ENCODE measurements at places on chromosomes 6 and 20.

- DNase-seq = no peak
Measured at GRCh38 chr20:49171909-49172308, 16.2 kb downstream of the STAU1 start.

DNA sequence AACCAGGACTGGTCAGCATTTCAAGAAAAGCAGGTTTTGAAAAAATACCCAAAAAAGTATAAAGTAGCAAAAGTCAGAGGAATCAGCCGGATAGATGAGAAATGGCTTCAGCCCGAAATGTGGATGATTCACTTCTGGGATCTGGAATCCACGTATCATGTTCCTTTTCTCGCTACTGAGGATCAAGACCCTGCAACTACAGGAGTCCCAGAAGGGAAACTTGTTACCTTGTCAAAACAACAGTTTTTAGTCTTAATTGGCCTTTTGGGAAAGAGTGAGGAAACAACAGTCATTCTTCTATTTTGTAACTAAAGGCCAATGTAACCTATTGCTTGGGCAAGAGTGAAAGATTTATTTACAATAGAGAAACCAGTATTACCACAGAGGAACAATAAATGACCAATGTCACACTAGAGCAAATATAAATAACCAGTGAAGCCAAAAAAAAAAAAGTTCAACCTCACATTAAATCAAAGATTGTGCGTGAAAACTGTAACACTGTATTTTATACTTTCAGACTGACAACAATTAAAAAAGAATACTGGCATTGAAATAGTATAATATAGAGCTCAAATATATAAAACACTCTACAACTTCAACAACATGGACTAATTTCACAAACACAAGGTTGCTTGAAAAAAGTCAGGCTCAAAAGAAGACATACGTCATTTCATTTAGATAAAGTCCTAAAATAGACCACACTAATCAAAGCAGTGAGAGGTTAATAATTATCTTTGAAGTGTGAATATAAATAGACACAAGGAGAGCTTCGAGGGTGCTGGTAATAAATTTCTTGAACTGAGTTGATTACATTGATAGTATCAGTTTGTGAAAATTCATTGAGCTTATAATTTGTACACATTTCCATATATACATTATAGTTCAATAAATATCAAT is 116.2 kb downstream of the GFRAL start:
- no peak for DNase-seq

- DNase-seq = no peak
Measured at GRCh38 chr6:8855411-8855810, 420.1 kb upstream of the SLC35B3 start.

DNA sequence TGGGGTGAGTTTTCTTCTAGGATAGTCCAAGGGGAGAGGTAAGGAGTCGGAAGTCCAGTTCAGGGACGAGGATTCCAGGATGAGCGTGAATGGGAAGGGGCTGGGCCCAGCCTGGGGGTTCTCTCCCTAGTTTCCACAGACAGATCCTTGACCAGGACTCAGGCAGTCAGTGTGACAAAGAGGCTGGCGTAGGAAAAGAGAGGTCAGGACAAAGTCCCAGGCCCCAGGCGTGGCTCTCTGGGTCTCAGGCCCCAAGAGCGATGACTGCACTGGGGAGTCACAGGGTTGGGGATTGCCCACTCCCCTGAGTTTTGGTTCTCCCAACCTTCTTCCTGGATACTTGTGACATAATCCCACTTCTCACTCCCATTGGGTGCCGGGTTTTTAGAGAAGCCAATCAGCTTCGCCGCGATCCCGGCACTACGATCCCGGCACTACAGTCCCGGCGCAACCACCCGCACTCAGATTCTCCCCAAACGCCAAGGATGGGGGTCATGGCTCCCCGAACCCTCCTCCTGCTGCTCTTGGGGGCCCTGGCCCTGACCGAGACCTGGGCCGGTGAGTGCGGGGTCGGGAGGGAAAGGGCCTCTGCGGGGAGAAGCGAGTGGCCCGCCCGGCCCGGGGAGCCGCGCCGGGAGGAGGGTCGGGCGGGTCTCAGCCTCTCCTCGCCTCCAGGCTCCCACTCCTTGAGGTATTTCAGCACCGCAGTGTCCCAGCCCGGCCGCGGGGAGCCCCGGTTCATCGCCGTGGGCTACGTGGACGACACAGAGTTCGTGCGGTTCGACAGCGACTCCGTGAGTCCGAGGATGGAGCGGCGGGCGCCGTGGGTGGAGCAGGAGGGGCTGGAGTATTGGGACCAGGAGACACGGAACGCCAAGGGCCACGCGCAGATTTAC is 46.2 kb upstream of the TRIM26 start:
- peak; percentile 81 for DNase-seq

GRCh38 chr6:30884521-30885480 is 482 bp downstream of the DDR1 start:
- peak; percentile 15 for DNase-seq

GRCh38 chr6:106094964-106095335 is 8.8 kb downstream of the PRDM1 start:
- no peak for DNase-seq

- DNase-seq = peak; percentile 54
Measured at GRCh38 chr6:35154262-35154661, 13.1 kb upstream of the TCP11 start.

DNA sequence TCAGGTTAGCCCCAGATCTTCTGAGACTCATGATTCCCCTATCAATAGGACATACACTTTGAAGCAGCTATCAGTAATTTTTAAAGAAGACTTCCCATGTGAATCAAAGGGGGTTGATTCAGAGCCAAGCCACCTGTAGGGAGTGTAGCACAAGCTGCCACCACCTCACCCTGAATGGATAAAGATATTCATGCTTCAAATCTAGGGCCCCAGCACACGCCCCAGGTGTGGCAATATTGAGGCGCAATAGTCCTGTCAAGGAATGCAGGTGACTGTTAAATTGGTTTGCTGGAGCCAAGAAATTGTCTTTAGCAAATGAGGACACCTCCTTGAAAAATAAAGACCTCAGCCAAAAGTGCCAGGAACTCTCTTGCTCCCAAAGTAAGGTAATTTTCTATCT is 404.4 kb downstream of the MAFB start:
- DNase-seq = no peak

GRCh38 chr6:72553531-72554511 is 68.0 kb upstream of the KCNQ5 start:
- DNase-seq = peak; percentile 93

DNA sequence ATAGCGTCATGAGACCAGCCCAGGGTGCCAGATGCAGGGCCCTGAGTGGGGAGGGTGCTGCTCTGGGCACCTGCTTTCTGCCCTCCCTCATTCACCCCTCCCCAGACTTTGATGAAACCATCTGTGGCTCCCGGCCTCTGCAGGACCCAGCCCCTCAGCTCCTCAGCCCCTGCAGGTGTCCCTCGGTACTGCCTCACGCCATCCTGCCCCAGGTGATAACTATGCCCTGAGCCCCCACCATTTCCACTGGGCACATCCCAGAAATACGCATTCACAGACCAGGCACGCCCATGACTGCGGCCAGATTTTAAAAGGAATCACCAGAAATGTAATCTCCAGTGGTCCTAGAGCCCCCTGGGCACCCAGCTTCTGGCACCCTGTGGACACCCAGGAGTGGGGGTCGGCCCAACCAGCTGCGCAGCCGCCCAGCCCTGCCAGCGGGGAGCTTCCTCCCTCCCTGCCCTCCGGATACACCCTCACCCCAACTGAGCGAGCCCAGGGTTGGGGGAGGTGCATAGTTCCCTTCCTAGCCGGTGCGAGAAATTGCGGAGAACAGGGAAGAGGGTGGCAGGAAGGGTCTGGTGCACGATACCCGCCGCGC is 615 bp upstream of the NTSR1 start:
- DNase-seq = no peak

GRCh38 chr20:56187534-56188165 is 60.9 kb upstream of the MC3R start:
- no peak for DNase-seq

- DNase-seq = no peak
Measured at GRCh38 chr6:119871520-119871919, 522.0 kb upstream of the MAN1A1 start.

- peak; percentile 69 for DNase-seq
Measured at GRCh38 chr20:7856756-7857155, 83.5 kb downstream of the HAO1 start.

- no peak for DNase-seq
Measured at GRCh38 chr20:19009081-19009688, 195.6 kb downstream of the SCP2D1 start.

GRCh38 chr6:100177956-100178355 is 183.9 kb upstream of the MCHR2 start:
- no peak for DNase-seq

- DNase-seq = peak; percentile 34
Measured at GRCh38 chr6:53591873-53592272, 47.0 kb upstream of the GCLC start.

GRCh38 chr6:112571488-112572270 is 224.5 kb downstream of the RFPL4B start:
- DNase-seq = peak; percentile 84

GRCh38 chr6:55917751-55918415 is 42.5 kb upstream of the BMP5 start:
- peak; percentile 48 for DNase-seq

DNA sequence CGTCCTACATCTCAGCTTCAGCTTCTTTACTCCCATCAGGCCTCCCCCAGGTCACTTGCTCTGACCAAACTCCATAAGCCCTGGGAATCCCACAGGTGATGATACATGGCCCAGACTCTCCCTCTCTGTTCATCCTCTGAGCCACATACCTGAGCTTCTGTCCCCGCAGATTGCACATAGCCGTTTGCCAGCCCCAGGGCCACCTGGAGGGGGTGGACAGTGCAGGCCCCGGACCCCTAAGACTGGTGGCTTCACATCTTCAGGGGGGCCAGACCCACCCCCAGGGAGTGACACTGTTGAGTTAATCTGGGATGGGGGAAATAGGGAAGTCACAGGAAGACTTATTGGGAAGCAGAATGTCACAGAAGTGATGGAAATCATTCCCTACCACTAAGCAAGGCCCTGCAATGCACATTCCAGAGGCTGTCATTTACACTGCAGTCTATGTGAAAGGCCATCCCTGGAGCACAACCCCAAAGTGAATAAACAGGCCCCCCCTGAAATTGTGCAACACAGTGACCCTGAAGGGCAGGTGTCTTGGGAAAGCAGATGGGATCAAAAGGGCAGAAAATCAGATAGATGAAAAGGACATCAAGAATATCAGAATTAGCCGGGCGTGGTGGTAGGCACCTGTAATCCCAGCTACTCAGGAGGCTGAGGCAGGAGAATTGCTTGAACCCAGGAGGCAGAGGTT is 2.2 kb downstream of the RXRB start:
- no peak for DNase-seq

GRCh38 chr20:40658509-40658908 is 30.5 kb downstream of the MAFB start:
- no peak for DNase-seq

DNA sequence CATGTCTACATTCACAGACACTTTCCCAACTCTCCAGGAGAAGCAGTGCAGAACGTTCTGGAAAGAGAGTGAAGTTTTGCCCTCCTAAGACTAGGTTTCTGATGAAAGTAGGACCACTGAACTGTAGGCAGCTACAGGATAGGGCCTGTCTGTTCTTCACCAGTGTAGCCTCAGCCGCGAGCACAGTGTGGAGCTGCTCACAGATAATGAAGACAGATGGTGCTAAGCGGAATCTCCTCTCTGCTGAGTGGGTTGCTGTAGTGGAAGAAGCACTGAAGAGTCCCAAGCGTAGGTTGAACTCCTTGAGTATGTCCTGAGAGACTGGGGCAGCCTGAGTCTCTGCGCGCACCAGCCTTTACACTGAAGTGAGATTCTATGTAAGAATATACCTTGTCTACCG is 170.2 kb downstream of the PACRG start:
- DNase-seq = no peak

GRCh38 chr20:6835609-6836008 is 68.1 kb downstream of the BMP2 start:
- DNase-seq = no peak

DNA sequence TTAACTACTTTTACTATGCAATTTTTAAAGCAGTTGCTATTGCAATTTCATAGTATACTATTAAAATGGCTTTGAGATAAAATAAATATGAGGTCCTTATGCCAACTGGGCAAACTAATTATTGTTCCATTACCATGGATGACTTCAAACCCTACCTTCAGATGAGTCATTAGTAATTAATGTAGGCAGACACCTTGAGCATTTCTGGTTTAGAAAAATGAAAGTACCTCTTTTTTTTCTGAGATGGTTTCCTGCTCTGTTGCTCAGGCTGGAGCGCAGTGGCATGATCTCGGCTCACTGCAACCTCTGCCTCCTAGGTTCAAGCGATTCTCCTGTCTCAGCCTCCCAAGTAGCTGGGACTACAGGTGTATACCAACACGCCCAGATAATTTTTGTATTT is 11.9 kb downstream of the ASF1A start:
- DNase-seq = no peak

DNA sequence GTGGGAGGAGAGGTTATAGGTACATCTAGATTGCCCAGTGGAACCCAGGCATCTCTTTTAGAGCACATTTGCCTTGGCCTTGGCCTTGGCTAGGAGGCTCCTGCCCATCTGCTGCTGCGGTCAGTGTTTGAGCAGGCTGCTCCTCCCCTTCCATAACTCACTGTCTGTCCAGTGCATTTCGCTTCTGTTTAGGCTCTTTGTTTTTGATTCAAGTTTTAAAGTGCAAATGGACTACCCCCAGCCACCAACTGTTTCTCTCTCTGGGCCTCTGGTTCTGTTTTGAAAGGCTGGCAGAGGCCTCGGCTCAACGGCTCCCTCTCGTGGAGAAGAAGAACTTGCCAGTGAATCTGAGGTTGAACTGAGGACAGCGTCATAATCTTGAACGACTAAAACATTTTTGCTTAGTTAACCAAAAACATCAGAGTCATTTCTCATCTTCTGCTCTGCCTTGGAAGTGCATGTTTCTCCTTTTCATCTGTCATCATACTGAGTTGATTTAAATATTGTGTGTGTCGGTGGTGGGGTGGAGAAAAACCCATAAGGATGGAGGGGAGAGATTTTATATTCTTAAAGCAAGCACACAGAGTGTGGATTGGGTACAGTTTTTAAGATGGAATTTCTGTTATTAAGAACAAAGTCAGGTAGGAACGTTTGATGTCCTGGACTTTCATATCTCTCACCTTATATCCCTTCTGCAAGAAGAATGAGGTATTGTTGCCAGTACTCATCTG is 171.4 kb downstream of the DTNBP1 start:
- DNase-seq = peak; percentile 78

GRCh38 chr20:21203088-21203656 is 77.3 kb downstream of the KIZ start:
- DNase-seq = no peak

GRCh38 chr20:41418031-41418430 is 51.4 kb upstream of the EMILIN3 start:
- no peak for DNase-seq

DNA sequence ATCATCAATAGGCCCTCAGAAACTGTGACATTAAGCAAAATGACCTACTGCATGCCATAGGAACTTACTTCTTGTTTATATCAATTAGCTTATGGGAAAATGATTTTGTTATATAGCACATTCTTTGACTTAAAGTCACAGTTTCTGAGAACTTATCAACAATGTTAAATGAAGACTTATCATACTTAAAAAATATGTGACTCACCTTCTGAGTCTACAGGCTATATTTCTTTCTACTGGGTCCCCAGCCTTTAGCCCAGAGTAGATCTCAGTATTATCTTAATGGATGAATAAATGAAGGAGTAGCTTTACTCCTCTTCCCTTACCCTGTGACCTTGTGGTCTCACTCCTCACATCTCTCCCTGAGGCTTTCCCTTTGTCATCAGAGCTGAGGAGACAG is 180.2 kb downstream of the MAFB start:
- no peak for DNase-seq
